ENCODE measurements at places on chromosomes 13 and 19.

GRCh38 chr19:8487137-8487851, 15.1 kb downstream of the PRAM1 start:
- DNase-seq: no peak

DNA sequence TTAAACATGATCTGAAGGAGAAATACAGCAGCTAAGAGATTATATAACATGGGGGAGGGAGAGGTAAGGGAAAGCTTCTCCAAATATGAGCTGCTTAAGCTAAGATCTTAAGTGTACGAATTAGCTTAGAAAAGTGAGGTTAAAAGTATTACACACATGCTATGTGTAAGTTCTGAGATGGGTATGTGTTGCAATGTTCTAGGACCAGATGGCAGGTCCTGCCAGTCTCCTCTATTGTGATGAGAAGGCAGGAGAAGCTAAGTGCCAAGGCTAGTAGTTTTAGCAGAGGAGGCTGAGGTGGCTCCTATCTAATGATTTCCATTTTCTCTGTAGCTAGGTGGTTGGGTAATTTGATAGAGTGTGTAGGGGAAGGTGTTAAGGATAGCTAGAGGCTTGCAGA, 57.6 kb downstream of the MICU2 start:
- no peak for DNase-seq

DNA sequence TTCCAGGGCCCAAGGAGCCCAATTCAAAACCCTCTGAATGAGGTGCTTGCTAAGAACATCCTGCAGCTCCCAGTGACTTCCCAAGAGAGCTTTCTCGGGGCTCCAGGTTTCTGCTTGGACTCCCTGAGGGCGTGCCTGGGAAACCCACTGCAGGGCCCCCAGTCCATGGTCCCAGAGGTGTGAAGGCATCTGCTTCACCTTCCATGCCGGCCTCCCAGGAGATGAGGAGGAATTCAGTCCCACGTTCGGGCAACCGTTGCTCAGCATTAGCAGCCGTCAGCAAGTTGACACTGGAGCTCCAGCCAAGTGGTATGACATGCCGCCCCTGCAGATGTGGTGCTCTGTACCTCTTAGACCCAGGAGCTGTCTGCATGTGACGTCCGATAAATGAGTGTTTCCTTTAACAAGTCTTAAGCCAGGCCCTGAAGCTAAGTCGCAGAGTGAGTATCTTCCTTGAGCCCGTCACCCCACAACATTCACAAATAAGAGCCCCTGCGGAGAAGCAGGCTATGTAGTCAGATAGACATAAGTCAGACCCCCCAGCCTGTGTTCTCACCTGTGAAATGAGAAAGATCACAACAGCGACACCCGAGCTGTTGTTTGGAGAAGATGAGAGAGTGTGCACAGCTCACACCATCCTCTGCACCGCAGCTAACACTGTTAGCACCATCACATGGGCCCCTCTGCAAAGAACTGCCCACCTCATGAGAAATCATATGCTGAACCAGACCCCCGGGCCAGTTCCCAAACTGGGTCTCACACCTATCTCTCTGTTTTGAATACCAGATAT, 150.3 kb downstream of the KATNAL1 start:
- DNase-seq: no peak

DNA sequence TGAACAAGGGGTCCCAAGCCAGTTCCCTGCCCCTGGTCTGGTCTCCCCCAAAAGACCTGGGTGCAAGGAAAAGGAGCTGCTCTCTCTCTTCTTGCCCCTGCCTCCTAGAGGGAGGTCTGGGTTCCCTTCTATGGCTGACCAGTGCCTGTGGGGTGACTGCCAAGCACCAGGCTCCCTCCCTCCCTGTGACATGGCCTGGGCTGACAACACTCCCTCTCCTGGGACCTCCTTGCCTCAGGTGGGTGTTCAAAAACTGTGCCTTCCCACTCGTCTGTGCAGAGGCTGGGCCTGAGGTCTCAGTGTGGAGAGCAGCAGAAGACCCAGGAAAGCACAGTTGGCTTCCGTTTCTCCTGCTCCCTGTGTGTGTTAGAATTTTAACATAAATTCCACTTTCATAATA, 4.7 kb downstream of the ZNF446 start:
- DNase-seq: no peak
